ENCODE measurements at places on chromosomes 13 and 19.

DNA sequence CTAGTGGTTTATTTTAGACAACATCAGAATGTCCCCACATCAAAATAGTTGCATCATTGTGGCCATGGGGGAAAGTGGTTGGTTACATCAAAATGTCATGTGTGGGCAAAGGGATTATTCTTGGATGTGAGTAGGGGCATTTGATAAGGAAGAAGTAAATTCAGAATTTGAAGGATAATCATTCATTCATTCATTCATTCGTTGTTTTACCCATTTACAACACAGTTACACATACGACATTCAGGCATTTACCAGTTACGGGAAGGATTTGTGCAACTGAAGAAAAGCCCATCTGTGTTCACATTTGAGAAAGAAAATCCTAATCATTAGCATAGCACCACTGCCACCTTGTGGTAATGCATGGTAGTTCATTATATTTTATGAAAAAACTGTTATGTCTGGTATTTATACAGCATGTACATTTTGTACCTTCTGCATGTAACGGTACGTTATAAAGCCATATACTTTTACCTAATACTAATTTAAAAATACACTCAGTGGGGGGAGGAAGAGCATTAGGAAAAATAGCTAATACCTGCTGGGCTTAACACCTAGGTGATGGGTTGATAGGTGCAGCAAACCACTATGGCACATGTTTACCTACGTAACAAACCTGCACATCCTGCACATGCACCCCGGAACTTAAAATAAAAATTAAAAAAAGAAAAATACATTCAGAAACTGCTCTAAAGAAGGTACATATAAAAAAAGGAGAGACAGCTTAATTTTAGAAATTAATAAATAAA lies 62.1 kb downstream of the DGKH start:
- peak; percentile 28 for DNase-seq

DNA sequence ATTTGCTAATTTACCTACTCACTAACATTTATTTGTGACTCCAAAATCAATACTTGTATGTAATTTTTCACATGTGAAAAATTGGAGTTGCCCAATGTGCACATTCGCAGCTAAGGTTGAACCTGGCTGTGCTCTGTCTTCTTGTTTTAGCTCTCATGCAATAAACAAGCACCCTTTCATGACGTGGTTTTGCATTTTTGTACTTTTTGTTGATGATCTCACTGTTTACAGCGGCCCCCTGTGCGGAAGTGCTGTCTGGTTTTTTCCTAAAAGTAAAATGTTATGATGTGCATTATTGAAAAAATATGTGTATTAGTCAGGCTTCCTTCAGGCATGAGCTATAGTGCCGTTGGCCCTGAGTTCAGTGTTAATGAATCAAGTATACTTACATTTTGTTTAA lies 18.1 kb downstream of the DGKH start:
- DNase-seq: no peak

GRCh38 chr13:110443622-110444225 lies 117.8 kb downstream of the RAB20 start:
- DNase-seq: no peak

DNA sequence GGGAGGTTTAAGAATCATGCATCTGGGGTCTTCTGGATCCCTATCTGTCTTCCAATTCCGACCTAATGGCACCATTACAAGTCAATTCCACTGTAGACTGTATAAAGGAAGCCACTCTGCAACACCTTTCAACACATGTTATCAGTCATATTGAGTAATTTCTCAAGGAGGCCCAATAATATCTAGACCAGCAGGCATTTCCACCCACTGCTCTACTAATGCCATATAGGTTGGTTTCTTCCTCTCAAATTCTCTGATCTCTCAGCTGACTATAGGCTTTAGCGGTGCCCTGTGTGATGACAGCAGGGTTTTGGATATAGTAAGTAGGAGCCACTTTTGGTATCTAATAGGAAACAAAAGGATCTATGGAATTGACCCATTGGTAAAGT lies 12.4 kb upstream of the ITM2B start:
- no peak for DNase-seq

GRCh38 chr13:49652355-49653305 lies 24.3 kb downstream of the ARL11 start:
- peak; percentile 43 for DNase-seq

DNA sequence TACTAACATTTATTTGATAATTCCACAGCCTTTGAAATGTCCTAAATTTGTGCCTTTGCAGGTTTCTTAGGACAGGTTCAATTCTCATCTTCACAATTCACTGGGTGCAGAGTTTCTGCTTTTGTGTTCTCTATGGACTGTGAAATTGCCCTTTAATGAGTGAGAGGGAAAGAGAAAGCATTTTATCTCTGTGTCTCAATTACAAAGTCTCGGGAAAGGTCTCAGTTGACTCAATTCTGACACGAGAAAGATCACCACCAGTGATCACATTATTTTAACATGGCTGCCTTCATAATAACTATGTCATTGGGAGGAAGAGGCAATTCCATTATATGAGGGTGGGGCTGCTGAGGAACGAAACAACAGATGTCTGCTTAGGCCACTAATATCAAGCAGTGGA lies 26.2 kb upstream of the LRCH1 start:
- no peak for DNase-seq

DNA sequence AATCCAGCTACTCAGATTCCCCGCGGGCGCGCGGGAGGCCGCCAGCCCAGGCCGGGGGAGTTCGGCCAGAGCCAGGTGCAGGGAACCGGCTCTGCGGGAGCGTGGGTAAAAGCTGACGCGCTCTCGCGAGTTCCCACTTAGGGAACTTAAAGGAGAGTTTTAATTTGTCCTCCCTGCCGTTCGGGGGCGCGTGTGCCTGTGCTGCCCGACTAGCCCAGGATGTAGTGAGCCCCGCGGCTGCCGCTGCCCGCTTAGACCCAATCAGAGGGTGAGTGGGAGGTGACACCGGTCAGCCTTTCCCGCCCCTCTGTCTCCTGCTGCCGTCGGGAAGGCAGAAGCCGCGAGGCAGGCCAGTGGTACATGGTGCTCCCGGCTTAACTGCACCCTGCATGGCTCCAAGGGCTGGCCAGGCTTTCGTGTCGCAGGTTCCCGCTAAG lies 36.0 kb upstream of the NEK3 start:
- DNase-seq: peak; percentile 17

DNA sequence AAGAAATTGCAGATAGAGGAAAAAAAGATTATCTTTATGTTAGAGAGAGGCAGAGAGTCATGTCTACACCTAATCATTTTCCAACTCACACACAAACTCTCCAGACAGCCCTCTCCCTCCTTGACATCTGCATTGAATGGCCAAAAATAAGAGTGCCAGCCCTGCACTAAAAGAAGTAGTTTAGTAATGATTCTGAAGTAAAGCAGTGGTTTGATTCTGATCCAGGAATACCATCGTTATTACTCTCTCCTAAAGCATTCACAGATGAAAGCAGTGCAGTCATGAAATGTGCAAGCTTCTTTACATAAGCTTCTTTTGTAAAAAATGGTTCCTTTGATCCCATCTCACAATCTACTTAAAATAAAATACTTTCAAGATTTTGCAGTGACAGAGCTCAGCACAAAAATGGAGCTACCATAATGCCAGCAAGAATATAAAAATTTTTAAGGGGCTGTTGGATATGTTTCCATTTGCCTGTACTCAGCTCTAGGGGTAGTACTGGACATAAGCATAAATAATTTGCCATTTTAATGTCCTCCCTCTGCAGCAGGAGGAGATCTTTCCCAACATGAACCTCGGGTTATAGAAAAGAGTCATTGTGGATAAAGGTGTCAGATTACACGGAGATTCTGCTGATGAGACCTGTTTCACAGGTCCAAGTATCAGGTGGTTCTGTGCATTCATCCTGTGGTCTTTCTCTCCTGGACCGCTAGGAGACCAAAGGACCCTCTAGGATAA lies 406.3 kb downstream of the DCT start:
- peak; percentile 50 for DNase-seq

DNA sequence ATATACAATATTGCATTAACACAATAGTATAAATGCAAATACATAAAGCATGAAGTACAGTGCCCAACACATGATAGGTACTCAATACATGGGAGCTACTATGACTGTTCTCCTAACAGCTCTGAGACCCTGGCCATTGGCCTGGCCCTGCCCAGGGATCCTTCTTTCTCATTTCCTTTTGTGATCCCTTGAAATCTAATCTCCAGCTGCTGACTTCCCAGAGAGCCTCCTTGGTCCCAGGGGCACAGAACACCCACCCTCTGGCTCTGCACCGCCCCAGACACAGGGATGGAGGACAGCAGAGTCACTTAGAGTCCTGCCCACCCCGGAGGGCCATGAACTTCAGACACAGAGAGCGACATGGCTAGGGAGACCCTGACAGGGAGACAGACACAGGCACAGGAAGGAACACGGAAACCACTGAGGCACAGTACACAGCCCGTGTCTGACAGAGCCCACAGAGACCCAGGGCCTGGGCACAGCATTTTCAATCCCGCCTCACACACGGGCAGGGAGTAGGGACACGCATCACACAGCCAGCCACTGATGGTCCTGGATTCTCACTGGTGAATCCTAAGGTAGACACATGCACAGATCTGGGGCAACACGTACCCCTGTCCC lies 4.2 kb upstream of the SYCN start:
- DNase-seq: no peak

DNA sequence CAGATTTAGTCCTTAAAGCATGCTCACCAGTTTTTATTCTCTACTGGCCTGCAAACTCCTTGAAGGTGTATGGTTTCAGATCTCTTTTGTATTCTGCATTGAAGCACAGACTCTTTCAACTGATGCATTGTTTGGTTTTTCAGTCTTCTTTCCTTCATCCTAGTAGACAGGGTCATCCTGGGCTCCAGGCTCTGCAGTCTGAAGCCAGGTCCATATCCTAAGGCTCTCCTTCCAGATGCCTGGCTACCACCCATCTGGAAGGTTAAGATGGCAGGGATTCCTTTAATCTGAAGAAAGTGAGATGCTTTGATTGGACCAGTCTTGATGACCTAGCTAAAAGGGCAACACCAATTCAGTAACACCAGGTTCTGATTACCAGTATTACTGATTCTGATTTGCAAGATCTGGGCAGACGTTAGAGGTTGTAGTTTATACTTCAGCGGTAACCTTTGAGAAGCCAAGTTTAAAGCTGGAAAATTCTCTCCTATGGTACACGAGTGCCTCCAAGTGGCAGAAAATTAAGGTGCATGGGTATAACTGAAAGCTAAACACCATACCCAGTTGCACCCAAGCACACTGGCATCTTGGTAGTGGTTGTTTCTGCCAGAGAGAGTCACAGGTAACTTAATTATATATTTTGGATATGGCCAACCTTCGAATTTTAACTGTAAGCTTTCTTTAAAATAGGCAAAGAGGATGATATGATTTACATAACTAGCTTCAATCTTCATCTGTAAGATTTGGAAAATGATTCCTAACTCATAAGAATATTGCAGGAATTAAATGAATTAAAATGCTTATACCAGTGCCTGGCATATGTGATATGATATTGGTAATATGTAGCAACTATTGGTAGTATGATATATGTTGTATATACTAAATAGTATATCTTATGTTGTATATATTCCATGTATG lies 1651.9 kb upstream of the MIR17HG start:
- peak; percentile 66 for DNase-seq

DNA sequence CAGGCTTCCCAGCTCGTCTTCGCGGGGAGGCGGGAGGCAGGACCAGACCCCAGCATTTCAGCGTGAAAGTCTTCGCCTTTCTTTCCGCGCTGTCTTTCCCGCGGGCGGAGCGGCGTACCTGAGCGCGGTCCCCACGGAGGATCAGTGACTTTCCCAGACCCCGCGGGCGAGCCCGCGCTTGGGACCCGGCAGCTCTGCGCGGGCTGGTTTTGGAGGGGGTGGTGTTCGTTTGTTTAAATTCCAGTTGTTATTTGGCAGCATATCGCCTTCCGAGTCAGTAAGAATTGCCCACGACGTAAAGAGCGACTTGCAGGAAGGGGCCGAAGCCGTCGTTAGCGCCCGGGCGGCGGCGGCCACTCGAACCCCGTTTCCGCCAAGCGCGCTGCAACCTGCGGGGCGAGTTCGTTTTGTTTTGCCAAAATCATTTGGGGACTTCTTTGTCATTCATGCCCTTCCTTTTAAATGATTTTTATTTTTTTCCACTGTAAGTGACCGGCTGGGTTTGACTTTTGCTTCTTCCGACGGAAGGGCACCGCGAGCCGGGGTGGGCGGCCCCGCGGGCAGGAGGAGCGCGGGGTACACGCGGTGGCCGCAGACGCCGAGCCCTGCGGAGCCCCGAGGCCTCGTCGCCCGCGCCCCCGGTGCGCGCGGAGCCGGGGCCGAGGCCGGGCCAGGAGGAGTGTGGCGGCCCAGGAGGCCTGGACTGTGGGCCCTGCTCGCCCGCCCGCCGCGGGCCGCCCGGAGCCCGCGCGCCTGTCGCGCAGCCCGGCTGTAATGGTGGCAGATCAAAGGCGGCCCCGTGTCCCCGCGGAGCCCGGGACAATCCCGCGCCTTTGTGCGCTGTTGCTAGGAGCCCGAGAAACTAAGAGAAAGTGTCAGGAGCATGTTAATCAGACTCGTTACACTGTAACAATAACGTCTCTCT lies 75.9 kb downstream of the ZIC5 start:
- DNase-seq: no peak

Measured in NCI-H510A treated with DMSO at 0.1 percent for 48 hours (cell line).